ENCODE measurements at places on chromosomes 5 and 9. TPM values are rescaled to one million over a fixed set of nuclear protein-coding genes. Genes with fewer than 3 reads are reported as not detected.

PCDHGA5 gene
- total RNA-seq: 0.66 TPM

TERT gene
- total RNA-seq: 0.42 TPM

PTGES2 gene
- 122 TPM for total RNA-seq

GRIN1 gene
- not detected for total RNA-seq

ZNF658 gene
- 7.4 TPM for total RNA-seq

PLCXD3 gene
- total RNA-seq: 0.05 TPM

ZBED3 gene
- 0.63 TPM for total RNA-seq

ROR2 gene
- total RNA-seq: 0.27 TPM

FBXO38 gene
- 31.1 TPM for total RNA-seq

SPINK13 gene
- 0.50 TPM for total RNA-seq

IRX1 gene
- 0.75 TPM for total RNA-seq

NUTM2G gene
- not detected for total RNA-seq

C1QTNF3 gene
- 0.77 TPM for total RNA-seq

FANCG gene
- total RNA-seq: 18.9 TPM

DNA sequence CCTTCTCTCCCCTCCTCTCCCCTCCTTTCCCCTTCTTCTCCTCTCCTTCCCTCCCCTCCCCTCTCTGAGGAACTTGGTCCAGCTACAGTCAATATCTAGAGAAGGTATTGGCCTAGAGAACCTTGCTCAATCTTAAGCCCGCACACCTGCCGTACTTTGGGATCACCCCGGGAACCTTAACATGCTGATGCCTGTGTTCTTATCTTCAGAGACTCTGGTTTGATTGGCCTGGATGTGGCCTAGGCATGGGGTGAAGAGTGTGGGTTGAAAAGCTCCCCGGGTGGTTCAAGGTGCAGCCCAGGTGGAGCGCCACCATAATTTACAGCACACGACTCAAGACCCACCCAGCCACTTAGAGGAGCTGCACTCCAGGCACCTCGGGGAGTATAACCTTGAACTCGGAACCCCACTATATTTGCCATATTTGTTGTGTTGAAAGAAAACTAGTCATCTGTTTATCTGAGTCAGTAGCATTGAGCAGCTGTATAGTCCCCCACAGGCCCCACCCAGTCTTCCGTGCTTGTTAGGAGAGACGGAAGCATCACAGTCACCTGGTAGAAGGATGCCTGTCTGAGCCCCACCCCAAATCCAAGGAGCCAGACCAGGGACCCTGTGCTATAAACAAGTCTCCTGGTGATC lies 14.4 kb upstream of the PHF19 start:
- DNase-seq: no peak

- no peak for DNase-seq
Observed at GRCh38 chr9:36813154-36813553, 220.9 kb downstream of the PAX5 start.

GRCh38 chr9:133142684-133143622 lies 20.8 kb downstream of the GBGT1 start:
- no peak for DNase-seq

DNA sequence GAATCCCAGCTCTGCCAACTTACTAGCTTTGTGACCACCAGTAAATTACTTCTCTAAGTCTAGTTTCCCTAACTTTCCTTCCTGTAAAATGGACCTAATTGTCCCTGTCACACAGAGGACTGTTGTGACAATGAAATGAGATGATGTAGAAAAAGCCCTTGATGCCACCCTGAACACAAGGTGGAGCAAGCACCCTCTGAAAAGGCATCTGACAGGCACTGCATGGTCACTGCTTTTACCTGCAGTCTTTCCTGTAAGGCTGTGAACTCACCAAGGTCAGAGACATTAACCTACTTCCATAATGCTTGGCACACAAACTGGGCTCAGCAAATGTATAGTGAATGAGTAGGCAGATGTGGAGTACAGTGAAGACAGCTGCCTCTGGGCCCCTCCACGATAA lies 6.1 kb downstream of the SLC31A2 start:
- no peak for DNase-seq

GRCh38 chr9:21592063-21592338 lies 109.9 kb upstream of the IFNE start:
- no peak for DNase-seq

- no peak for DNase-seq
Observed at GRCh38 chr5:171355302-171355724, 32.3 kb upstream of the NPM1 start.

DNA sequence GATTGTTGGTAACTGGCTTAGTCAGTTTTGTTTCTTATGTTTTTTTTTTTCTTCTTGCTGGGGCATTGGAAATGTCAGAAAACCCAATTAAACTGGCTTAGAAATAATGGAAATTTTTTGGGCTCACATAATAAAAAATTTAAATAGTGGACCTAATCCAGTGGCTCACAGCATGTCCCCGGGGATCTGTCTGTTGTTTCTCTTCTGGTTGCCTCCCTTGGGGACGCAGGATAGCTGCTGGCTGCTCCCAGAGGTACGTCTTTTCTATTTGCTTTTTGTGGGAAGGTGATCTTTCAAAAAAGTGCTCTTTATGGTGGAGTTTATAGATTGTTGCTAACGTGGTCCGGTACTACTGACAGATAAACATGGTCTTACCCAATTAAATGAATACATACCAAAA lies 52.2 kb downstream of the LMNB1 start:
- no peak for DNase-seq

DNA sequence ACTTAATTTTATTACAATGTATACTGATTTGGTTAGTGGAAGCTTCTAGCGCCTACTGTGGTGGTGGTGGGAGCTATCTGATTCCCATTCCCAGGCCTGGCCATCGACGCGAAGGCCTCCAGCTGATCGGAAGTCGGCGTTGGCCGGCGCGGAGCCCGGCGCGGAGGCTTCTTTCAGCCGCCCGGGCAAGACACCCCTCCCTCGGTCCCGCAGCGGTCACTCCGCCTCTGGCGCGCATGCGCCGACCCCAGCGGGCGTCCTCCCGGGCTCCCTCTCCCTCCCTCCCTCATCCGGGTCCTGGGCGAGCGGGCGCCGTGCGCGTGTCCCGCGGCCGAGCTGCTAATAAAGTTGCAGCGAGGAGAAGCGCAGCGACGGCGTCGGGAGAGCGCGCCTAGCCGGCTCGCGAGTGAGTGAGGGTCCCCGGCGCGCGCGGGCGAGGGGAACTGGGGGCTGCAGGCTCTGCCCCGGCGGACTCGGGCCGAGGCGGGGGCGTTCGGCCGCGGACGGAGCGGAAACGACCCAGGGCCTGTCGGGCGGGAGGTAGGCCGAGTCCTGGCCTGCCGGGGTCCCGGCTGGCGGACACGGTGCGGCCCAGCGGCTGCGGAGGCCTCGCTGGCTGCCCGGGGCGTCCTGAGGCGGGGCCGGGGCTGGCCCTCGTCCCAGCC lies at the start of gene SMAD5:
Gene SMAD5, plus strand, starts transcription at position 289 of the 665 bp plus-strand sequence. CDS start 20,916 bp downstream, outside the sequence.
- DNase-seq: peak; percentile 94

DNA sequence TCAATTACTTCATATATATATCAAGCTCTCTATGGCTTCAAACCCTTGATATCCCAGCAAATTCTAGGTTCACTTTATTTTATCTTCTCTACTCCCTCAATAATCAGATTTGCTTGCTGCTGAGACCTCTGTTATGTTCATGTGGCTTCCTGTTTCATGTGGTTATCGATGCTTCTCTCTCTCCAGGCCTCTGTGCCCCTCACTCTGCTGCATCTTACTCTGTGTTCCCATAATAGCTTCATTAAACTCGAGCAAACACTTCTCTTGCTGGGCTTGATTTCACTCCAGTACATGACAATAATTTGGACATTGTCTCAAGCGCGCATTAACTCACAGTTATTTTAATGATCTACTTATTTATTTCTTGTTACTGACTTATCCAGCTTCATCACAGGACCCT lies 798.8 kb downstream of the CDH9 start:
- DNase-seq: no peak

GRCh38 chr9:12920437-12920836 lies 145.6 kb downstream of the LURAP1L start:
- DNase-seq: no peak

DNA sequence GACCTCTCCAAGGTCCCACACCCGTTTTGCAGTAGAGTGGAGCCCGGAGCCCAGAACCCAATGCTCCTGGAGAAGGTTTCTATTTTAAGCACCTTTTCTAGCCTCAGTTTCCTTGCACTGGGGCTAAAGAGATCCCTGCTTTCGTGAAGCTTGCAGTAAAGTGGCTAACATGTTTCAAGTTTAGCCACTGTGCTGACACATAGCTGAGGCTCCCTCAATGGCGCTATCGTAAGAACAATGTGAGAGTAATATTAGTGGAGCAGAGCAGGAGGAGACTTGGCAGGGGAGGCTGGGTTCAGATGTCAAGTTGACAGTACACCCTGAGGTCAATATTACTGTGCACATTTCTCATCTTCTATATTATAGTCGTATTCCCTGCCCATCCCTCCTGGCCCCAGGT lies 7.9 kb downstream of the CTXN3 start:
- DNase-seq: no peak

GRCh38 chr5:31553863-31554262 lies 21.8 kb downstream of the C5orf22 start:
- DNase-seq: no peak

DNA sequence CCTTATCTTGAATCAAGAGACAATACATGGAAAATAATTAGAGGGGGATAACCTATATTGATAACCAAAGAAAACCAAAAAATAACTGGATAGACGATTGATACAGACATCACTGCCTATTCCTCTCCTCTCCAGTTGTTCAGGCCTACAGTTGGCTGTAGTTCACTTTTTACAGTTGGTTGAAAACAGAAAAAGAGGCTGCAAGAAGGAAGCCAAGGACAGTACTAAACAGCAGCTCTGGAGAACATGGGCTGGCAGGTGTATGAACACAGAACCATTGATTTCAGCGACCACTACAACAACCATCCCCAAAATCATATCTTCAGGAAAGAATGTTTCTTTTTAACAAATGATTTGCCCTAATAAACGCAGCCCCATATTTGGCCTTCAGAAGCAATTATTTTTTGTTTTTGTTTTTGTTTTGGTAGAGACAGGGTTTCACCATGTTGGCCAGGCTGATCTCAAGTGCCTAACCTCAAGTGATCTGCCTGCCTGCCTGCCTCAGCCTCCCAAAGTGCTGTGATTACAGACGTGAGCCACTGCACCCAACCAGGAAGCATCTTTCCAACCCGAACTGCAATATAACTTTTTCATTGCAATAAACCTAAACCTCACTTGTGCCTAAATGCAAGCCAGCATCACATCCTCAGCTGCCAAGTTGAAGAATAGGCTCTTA lies 64.3 kb downstream of the MLLT3 start:
- DNase-seq: no peak

DNA sequence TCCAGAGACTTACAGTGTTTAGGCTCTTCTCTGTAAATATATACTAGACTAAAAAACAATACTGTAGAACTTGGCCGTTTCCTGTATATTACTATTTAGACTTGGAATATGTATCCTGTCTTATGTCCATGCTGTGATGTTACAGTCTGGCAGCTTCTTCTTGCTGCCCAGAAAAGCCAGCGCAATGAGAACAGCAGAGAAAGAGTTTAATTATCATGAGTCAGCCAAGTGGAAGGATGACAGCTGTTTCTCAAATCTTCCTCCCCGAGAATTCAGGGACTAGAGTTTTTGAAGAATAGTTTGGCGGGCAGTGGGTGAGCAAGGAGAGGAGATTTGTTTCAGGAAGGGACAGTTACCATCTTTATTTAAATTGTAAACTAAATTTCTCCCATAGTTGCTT lies 37.5 kb downstream of the NAA35 start:
- no peak for DNase-seq

- no peak for DNase-seq
Observed at GRCh38 chr5:72644296-72644695, 137.1 kb upstream of the ZNF366 start.

DNA sequence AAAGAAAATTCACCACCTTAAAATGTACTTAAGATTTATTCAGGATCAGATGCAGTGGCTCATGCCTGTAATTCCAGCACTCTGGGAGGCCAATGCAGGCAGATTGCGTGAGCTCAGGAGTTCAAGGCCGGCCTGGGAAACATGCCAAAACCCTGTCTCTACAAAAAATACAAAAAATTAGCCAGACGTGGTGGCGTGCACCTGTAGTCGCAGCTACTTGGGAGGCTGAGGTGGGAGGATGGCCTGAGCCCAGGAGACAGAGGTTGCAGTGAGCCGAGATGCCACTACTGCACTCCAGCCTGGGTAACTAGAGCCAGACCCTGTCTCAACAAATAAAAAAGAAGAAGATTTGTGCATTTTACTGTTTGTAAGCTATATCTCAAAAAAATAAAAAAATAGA lies 34.7 kb upstream of the GFPT2 start:
- DNase-seq: no peak

- DNase-seq: no peak
Observed at GRCh38 chr5:1209896-1210776, 8.7 kb downstream of the SLC6A19 start.

DNA sequence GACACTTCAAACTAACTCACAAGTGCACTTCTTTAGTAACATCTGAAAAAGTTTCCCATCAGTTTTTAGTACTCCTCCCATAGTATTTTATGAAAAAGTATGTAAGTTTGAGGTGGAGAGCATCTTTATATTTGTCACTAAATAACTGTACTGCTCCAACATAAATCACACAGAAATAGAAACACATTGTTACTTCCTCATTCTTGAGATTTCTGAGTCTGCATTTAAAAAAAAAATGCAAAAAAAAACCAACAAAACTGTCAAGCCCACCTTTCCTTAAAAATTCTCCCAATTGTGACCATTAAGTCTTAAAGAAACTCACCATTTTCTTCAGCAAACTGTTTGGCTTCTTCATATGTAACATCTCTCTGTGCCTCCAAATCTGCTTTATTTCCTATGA lies 18.7 kb downstream of the RAB14 start:
- no peak for DNase-seq

DNA sequence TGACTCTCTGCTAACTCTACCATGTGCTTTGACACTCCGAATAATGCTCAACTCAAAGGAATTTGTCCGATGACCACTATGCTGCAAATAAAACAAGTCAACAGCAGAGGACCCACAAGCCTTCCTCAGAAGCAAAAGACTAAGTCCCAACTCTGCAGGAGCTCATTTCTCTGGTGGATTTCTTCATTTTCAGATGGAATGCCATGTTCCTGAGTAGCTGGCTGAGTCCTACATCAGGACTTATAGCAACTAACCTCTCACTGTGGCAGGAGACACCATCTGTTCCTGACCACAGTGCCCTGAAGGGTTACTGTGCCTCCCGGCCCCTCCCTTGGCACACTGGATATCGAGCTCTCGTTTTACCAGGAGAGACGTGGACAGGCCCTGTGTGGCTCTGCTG lies 20.8 kb downstream of the LHFPL2 start:
- no peak for DNase-seq

GRCh38 chr5:37871023-37871815 lies 31.4 kb upstream of the GDNF start:
- DNase-seq: no peak

DNA sequence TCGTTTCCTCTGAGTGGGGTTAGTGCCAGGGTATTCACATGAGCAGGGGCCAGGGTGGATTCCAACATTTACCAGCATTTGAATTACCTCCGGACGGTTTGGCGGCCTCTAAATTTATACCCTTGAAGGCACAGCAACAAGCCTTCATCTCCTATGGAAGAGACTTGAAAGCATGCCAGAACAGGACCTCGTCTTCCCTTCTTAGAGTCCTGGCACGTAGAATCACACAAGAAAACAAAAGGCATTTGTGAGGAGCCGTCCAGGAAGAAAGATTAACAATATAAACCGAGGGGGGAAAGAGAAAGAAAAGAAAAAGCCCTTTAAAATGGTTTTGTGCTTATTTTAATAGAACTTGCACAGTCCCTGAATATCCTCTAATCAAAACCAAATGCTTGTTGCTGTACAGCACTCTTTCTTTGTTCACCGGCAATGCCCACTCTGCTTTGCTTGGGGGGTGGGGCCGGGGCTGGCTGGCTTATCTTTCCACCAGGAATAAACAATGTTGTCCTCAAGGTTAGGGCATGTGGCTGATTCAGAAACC lies 575.8 kb upstream of the ZNF462 start:
- DNase-seq: peak; percentile 67

- DNase-seq: no peak
Observed at GRCh38 chr5:28110781-28111180, 1072.4 kb upstream of the CDH9 start.

All from SK-MEL-5 (cell line).